ENCODE measurements at places on chromosomes 5 and 9. TPM values are rescaled to one million over a fixed set of nuclear protein-coding genes. Genes with fewer than 3 reads are reported as not detected.

DNA sequence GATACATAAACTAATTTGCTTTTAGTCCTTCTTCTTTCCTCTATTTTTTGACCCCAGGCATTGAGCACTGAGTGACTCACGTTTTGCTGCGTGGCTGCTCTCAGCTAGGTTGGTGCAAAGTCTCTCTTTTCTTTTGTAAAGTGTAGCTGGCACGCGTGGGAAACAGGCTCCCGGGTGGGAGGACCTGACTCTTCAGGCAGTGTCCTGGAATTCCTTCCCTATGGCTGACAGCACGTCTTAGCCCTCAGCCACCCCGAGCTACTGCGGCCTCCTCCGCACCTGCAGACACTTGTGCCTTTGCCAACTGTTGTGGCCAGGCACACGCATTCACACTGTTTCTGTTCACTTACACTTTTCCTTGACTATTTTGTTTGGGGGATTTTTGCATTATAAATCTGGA, 877 bp upstream of the SCGB3A1 start:
- H3K36me3 ChIP-seq = no peaks in the 10 kb centered on the region
- H3K4me1 ChIP-seq = peaks cover 4% of the 10 kb centered on the region
- no peak for DNase-seq
- H3K27ac ChIP-seq = no peak overlapping the region
- H3K4me3 ChIP-seq = no peak overlapping the region
- H3K27me3 ChIP-seq = peaks cover 30% of the 10 kb centered on the region

GRCh38 chr9:16314476-16314875, 556.0 kb downstream of the BNC2 start:
- H3K27ac ChIP-seq = no peak overlapping the region
- DNase-seq = no peak
- no peaks in the 10 kb centered on the region for H3K36me3 ChIP-seq
- no peak overlapping the region for H3K4me3 ChIP-seq
- no peaks in the 10 kb centered on the region for H3K27me3 ChIP-seq

Gene SPINK13
- total RNA-seq = not detected

- no peaks in the 10 kb centered on the region for H3K27me3 ChIP-seq
- peaks cover 18% of the 10 kb centered on the region for H3K36me3 ChIP-seq
- H3K27ac ChIP-seq = no peak overlapping the region
- peaks cover 32% of the 10 kb centered on the region for H3K4me1 ChIP-seq
These were observed 12.8 kb downstream of the DMXL1 start for GRCh38 chr5:119083679-119084078.

Gene CDO1
- 0.55 TPM for total RNA-seq

Gene TXNDC15
- 29.1 TPM for total RNA-seq

Gene IL12B
- total RNA-seq = not detected

Gene GLT6D1
- not detected for total RNA-seq

GRCh38 chr9:18478501-18479361, 4.8 kb downstream of the ADAMTSL1 start:
- peaks cover 2% of the 10 kb centered on the region for H3K4me1 ChIP-seq
- no peak overlapping the region for H3K4me3 ChIP-seq
- no peak for DNase-seq
- no peaks in the 10 kb centered on the region for H3K36me3 ChIP-seq
